ENCODE measurements at places on chromosomes 12 and 14. TPM values are rescaled to one million over a fixed set of nuclear protein-coding genes. Genes with fewer than 3 reads are reported as not detected.

IL31 gene
- total RNA-seq, result not detected

NPFF gene
- not detected for total RNA-seq

BLTP3B gene
- total RNA-seq, result 33.0 TPM

DPPA3 gene
- not detected for total RNA-seq

GLI1 gene
- total RNA-seq, result 7.2 TPM

TC2N gene
- total RNA-seq, result 43.6 TPM

IFNG-AS1 gene
- total RNA-seq, result 0.23 TPM

LRRK2 gene
- 515 TPM for total RNA-seq

INHBE gene
- total RNA-seq, result 0.52 TPM

FAM90A1 gene
- total RNA-seq, result 0.39 TPM

DDHD1 gene
- total RNA-seq, result 16.7 TPM

B4GALNT3 gene
- total RNA-seq, result 34.0 TPM

LTB4R gene
- 5.9 TPM for total RNA-seq

MYO1A gene
- 0.29 TPM for total RNA-seq
